Panc1 (cell line): ENCODE measurements at places on chromosomes 11 and 22.

DNA sequence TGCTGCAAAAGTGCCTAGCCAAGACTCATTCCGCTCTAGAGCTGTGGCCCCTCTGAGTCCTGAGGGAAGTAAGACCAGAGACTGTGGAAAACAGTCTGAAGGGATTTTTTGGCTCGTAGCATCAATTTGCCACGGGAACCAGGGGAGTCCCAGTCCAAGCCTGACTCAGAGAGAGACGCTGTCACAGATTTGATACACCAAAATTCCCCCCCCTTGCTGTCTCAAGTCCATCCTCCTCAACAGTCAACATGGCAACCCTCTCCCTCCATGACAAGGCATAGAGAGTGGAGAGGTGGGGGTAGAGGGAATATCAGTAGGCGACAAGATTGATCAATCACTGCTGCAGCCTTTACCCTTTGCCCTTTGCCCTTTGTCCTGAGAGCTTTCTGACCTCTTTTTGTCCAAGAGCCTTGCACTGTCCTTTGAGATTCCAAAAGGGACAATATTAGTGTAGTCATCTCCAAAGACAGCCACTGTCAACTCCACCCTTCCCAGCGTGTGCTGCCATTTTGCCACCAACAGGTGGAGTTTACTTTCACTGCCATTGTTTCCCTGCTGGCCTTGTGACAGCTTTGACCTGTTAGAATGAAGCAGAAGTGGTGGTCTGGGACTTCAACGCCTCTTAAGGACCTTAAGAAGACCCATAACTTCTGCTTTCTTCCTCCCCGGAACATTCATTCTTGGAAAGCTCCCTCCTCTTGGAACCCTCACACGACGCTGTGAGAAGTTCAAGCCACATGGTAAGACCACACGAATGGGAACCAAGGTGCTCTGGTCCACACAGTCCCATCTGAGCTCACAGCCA is 7.3 kb downstream of the SLC15A3 start:
- no peak for DNase-seq

DNA sequence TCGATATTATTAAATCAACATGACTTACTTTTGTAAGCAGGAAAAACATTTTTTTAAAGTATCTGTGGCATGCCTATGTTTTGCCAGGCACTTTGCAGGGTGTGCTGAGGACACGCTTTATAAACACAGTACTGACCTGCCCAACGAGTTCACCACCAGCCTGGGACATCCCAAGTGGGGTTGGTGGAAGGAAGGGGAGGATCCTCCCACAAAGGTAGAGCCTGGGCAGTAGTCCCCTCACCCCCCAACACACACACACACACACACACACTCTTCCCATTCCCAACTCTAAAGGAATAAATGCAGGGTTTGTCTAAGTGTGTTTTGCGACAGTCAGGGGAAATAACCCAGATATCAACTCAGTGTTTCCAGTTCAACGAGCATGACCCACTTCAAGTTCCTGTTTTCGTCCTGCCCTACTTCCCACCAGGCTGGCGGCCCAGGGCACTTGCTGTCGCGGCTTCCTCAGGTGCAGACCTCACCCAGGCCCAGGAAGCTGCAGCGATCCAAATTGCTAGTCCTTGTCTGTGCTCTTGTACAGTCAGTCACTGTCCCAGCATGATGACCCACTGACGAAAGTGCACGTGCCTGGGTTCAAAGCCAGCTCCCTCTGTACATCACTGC is 3.1 kb downstream of the CERK start:
- DNase-seq = no peak

DNA sequence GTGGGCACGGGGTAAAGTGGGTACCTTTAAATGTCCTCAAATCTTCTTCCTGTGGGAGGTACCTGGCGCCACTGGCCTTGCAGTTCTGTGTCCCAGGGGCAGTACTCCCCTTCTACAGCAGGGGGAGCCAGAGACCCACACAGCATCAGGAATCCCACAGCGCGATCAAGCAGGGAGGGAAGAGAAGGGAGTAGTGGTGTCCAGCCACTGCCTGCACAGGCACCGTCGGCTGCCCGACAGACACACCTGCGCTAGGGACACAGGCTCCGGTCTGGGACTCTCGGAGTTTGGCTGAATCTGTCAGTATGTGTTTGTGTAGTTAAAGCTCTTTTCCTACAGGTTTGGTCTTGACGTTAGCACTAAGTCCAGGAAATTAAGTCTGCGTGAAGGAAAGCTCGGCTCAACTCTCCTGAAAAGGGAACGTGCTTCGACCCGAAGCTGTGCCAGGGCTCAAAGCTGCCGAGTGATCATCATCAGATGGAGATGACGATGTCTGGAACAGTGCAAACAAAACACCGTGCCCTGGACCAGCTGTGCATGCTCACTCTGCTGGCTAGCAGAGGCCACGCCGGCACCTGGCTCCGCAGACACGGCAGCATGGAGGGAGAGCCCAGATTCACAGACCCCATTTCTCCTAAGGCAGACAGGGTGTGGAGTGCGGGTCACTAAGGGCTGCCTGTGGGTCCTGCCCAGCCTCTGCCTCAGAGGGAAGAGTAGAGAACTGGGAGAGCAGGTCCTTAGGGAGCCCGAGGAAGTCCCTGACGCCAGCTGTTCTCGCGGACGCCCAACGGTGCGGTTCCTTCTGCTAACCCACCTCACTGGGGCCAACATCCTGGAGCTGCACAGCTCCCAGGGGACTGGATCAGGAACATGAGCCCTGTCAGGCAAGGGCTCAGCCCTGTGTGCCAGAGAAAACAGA is 56.0 kb upstream of the BID start:
- DNase-seq = peak; percentile 60

DNA sequence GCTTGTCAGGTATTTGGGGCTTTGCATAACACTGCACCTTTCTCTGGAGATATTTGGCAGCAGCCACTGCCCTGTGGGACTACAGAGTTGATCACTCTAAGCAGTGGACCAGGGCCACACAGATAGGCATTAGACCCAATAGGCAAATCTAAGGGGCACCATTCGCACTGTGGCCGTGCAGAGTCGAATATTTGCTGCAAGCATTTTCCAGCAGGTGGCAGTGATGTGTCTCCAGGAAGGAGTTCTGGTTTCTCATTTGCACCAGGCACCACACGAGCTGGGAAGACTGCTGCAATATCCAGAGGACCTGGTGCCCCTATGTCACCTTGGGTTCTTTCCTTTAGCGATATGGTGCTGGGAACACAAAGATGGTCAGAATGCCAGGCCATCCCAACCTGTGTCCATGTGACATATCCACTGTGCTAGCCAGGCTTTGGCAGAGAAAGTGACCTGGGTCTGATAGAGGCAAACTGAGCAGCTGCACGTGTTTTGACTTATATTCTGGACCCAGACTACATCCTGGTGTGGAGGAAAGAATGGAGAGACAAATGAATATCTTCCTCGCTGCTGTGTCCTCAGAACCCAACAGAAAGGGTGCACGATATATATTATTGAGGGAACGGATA is 318.7 kb downstream of the BUD13 start:
- peak; percentile 25 for DNase-seq

- no peak for DNase-seq
These were observed 10.5 kb upstream of the MFNG start for GRCh38 chr22:37496651-37497050.

DNA sequence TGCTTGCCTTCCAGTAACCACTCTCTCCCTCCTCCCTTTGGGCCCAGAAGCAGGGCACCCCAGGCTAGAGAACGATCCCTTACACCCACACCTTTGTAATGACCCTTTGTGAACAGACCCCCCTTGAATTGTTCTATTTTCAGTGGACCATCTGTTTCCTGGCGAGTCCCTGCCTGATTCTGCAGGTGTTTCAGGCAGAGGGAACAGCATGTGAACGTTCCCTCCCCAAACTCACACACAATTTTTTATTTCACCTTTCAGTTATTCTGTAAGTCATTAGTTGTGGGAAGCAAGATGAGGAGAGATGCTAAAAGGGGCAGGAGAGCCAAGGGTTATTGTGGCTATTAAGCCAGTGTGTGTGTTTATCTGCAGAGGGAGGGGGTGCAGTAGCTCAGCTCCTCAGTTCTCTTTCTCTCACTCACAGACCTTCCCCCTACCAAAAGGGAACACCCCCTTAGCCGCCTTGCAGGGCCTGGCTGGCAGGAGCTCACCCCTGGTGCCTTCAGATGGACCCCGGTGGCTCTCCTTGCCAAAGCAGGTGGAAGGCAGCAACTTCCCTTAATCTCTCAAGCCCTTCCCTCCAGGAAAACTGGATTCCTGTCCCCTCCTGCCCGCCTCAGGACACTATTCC is 64.8 kb upstream of the SPON1 start:
- DNase-seq = no peak
